Stimulated activated CD8-positive, alpha-beta memory T cell treated with anti-CD3 and anti-CD28 coated beads, Interleukin-2, amount 100 ng/mL, for 48 hours (primary cell): ENCODE measurements at places on chromosomes 2 and 18.

GRCh38 chr18:3593381-3593903 is 143.5 kb downstream of the TGIF1 start:
- no peak for DNase-seq

DNA sequence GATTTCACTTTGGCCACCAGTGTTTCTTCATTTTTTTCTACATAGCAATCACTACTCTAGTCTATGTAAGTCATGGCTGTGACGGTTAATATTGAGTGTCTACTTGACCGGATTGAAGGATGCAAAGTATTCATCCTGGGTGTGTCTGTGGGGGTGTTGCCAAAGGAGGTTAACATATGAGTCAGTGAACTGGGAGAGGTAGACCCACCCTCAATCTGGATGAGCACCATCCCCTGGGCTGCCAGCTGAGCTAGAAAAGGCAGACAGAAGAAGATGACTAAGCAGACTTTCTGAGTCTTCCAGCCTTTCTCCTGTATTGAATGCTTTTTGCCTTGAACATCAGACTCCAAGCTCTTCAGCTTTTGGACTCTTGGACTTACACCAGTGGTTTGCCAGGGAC is 265.0 kb upstream of the SLC8A1 start:
- no peak for DNase-seq

DNA sequence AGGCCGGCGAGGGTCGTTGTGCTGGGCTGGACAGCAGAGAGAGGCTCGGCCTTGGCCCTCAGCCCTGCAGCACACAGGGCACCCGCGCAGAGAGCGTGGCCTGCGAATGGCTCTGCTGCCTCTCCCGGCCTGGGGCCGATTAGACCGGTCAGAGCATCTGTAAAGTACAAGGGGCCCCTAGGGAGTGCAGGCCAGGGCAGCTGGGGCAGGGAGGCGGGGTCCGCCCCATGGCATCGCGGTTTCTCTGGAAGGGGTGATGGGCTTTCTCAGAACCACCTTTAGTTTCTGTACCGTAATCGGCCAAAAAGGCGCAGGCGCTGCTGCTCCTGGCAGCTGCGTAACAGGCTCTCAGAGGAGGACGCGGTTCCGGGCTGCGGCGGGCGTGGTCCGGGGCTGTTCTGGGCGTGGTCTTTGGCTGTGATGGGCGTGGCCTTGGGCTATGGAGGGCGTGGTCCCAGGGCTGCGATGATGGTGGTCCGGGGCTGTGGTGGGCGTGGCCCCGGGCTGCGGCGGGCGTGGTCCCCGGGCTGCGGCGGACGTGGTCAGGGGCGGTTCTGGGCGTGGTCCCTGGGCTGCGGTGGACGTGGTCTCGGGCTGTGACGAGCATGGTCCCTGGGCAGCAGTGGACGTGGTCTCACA is 1.5 kb upstream of the GPR148 start:
- peak; percentile 78 for DNase-seq

DNA sequence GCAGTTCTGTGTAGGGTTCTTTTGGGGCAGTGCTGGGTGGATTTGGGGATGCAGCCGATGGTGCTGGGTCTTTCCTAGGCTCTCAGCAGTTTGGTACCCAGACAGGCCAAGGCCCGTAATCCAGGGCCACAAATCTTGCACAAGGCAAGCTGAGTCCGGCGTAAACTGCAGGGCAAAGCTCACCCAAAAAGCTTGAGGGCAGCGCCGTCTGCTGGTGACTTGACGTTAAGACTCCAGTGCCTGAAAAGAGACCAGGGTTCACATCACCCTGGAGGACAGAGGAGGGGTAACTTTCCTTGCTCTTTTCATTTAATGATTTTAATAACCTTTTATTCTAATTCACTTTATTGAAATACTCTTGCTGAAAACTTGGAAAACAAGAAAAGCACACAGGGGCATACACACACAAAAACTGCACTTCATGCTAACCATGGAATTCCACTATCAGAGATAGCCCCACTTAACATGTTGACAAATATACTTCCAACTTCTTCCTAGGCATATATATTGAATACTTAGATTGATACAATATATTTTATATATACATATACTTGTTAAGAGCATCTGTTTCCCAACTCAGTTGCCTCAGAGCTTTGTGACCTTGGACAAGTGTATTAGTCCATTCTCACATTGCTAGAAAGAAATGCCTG is 38.9 kb downstream of the CNGA3 start:
- DNase-seq = peak; percentile 59

DNA sequence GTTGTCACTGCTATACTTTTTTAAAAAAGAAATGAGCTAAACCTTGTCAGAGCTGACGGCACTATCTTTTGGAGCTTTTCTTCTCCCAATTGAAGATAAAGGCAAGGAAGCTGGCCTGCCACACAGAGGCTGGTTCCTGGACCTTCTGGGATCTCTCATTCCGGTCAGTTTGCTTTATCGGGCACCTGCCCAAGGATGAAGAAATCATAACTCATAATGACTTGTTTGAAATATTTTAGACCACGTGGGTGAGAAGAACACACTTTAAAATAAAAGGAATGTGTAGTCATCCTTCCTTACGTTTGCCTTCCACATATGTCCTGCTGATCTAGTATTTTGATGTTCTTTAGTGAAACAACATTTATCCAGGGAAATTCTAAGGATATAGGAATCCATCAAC is 535.7 kb downstream of the DCC start:
- no peak for DNase-seq

- no peak for DNase-seq
Observed at GRCh38 chr2:200668478-200668877, 82.7 kb downstream of the AOX1 start.

- no peak for DNase-seq
Observed at GRCh38 chr2:38178556-38179419, 102.8 kb upstream of the CYP1B1 start.

GRCh38 chr2:205901491-205901890 is 184.5 kb downstream of the INO80D start:
- DNase-seq = no peak

DNA sequence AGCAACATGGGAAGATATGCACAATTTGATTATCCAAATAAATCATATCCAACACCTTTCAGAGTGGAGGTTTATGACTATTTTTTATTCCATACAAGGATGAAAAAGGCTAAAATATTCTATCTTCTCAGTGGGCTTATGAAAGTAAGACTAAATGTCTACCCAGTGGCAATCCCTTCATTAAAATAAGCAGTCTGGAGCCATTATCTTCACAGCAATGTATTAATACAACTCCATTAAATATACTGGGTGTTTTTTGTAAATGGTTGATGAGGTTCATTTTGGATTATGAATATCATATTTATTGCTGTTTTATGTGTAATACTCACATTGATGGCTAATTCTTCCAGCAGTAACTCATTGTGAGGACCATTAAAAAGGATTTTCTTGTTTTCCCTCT is 352.7 kb upstream of the SOX11 start:
- no peak for DNase-seq

DNA sequence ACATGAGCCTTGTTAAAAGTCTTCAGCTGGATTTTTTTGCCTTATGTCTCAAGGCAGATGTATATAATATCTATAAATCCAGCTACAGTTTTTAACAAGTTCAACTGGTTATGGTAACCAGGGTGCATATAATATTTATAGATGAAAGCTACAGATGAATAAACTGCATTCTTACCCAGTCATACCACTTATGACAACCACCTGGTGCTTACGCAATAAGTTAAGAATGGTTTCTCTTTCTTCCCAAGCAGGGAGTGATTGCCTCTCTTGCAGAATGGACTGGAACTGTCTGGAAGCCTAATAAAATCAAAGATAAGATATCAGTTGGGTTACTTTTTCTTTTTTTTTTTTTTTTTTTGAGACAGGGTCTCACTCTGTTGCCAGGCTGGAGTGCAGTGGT is 19.6 kb downstream of the DHX57 start:
- no peak for DNase-seq

- no peak for DNase-seq
Observed at GRCh38 chr18:47118981-47119380, 31.3 kb downstream of the HDHD2 start.

DNA sequence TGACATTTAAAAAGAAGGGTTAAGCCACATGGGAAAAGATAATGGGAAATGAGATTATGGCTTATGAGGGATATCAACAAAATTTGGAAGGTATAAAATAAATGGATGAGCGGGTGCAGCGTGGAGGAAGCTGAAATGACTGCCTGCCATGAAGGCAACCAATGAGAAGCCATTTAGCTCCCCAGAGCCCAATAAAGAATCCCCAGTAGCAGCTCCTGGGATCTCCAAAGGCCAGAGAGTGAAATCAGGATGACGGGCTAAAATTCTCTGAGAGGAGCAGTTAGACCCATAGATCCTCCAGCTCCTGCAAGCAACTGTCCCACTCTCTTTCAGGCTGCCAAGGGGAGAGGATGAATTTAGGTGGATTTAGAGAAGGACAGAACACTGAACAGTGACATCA is 12.9 kb upstream of the MAPRE3 start:
- DNase-seq = no peak

DNA sequence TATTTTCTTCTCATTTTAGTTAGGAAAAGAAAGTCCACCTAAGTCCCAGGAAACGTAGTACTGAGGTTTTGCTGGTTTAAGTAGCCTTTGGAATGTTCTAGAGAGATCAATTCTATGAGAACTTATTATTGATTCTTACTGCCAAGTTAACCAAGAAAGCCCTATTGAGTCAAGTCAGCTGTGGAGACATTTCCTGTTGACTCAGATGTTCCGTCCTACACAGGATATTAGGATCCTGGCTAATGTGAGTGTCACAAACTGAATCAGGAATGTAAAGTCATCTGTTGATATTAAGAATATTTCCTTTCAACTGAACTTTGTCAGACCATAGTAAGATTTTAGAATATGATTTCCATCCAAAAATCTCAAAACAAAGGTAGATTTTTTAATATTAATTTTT is 654.3 kb downstream of the LRRTM4 start:
- DNase-seq = no peak

- no peak for DNase-seq
Observed at GRCh38 chr2:126679094-126679713, 23.2 kb downstream of the GYPC start.

DNA sequence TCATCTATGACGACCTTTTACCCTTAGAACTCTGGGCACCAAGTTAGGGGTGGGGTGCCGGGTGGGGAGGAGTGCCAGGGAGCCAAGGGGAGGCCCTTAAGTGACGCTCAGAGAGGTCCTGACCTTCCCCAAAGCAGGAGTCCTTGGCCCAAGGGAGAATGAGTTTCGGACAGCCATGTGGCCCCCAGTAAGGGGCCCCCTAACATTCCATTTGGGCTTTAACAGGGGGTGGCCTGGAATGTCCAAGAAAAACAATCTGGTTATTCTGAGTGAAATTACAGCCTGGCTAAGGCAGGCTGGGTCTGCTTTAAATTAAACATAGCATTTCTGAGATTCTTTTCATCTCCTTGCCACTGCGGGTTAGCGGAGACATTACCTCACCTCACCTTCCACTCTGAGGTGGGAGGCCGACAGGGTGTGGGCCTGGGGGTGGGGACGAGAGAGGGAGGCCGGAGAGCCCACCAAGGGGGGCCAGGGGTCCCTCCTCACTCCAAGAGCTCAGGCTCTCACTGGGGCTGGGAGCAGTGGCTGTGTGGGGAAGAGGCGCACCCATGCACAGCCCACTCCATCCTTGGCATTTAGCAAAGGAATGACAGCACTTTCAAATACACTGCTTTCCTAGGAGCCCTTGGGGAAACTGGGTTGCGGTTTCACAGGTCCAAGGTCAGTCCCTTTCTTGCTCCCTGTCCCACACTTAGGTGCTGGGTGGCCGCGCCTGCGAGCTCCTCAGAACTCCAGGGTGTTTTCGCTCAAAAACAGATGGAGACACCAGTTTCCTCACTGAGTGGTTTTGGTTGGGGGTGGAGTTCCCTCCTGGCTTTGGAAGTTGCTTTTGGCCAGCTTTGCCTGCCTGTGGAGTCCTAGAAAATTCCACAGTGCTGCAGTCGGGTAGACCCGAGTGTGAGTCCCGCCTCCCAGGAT is 107.4 kb downstream of the POLR1A start:
- DNase-seq = no peak

DNA sequence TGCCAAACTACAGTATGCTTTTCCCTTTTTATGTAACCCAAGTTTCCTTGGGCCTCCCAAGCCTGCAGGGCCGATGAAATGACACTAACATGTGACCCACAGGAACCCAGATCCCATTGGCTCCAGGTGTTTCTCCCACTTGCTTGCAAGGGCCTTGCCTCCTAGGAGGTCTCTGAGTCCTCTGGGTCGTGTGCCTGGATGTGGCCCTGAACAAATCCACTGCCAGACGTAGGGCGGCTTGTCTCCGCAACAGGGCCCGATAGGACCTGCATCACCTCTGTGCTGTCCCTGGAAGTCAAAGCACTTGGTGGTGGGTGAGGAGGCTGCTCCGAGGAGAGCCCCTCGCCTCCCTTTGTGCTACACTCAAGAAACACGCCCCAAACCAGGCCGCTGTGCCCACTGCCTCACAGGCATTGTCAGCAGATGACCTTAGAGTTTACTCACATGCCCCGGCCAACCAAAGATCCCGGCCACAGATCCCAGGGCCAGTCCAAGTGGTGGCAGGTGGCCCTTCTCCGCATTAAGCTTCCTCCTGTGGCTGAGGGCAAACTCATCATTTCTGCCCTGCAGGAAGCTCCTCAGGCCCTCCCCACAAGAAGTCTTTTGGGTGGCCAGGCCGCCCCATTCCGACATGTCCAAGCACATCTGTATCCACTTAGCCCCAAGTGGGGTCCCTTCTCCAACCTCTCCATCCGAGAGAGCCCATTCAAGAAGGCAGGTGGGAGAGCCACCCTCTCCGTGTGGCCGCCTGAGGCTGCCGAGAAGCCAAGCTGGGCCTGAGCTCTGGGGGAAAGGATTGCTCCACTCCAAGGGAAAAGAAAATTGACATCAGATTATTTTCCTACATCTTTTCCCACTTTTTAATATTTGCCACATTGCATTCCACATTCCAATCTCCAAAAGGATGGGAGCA is 76.7 kb downstream of the GFPT1 start:
- no peak for DNase-seq

GRCh38 chr2:176553685-176554100 is 284.5 kb downstream of the MTX2 start:
- DNase-seq = peak; percentile 4

DNA sequence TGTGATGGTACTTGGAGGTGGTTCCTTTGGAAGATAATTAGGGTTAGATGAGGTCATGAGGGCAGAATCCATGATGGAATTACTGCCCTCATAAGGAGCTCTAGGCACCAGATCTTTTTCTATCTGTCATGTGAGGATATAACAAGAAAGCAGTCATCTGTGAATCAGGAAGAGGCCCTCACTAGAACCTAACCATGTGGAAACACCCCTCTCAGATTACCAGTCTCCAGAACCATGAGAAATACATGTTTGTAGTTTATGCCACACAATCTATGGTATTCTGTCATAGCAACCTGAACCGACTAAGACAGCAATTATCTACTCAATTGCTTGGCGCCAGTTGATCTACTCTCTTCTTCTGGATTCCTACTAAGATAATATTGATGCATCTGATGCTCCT is 2.4 kb upstream of the SERPINB10 start:
- no peak for DNase-seq

GRCh38 chr2:148552675-148553331 is 91.7 kb upstream of the EPC2 start:
- no peak for DNase-seq
